ENCODE measurements at places on chromosomes 4 and X.

- DNase-seq: no peak
Measured at GRCh38 chr4:113356453-113356852, 307.0 kb downstream of the ANK2 start.

- DNase-seq: no peak
Measured at GRCh38 chrX:25523574-25524540, 508.1 kb upstream of the ARX start.

- no peak for DNase-seq
Measured at GRCh38 chrX:39653691-39654090, 444.1 kb downstream of the BCOR start.

DNA sequence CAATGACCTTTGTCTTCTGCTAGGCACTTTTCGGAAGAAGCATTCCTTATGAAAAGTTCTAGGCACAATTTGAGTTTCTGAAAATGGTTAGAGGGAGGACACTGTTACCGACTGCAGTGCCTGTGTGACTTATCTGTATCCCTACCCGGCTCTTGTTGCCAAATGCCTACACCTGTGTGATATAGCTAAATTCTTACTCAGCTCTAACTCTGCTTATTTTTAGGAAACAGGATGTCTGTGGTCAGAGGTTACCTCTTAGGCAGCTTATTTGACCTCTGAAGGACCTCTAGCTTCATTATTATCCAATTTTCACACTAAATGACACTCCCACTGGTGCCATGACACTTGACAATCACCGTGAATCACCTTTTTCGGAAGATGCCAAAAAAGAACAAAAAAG lies 561.1 kb upstream of the SMIM31 start:
- no peak for DNase-seq

GRCh38 chrX:15311119-15311518 lies 4.3 kb downstream of the ASB11 start:
- no peak for DNase-seq

- no peak for DNase-seq
Measured at GRCh38 chrX:32745323-32745722, 466.0 kb downstream of the DMD start.

DNA sequence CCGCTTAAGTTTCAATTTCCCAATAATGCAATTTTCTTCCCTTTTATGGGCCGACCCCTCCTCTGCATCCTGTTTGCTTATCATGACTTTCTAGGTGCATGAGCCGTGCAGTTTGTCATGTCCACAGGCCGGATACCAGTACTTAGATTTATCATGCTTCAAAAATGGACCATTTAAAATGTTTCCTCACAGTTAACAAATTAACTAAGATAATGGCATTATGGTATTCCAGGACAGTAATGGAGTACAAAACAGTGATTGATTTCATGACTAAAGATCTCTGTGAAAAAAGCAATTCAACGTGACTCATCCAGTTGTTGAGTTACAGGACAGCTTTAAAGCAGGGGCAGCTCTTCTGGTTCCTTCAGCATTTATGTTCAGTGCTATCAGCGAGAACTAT lies 23.0 kb downstream of the SNX25 start:
- no peak for DNase-seq

GRCh38 chr4:112673686-112674085 lies 36.7 kb downstream of the LARP7 start:
- no peak for DNase-seq

DNA sequence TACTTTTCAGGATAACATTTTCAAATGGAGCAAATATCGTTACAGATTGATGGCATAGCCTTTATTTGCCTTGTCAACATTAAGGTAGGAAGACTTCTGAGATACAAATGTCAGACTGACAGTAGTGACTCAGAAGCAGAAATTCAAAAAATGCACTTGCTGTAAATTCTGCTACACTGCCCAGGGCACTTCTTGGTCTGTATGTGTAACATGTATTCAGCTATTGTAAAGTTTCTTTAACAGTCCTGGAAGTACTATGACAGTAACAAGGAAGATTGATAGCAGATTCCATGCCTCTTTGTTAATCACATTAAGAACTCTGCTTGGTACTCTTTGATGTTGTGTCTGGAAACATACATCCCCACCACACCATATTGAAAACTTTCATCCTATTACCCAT lies 69.6 kb upstream of the PCDH18 start:
- no peak for DNase-seq

GRCh38 chr4:90888571-90888970 lies 761.4 kb downstream of the CCSER1 start:
- no peak for DNase-seq

GRCh38 chrX:13911586-13911985 lies 94.7 kb upstream of the GPM6B start:
- no peak for DNase-seq

All from suppressor macrophage (primary cell).